Muscle of back (tissue), 13 donors: ENCODE measurements at places on chromosomes 13 and 19. TPM values are rescaled to one million over a fixed set of nuclear protein-coding genes. Genes with fewer than 3 reads are reported as not detected.

The FGF21 gene
- not detected for polyA plus RNA-seq

The RNF113B gene
- polyA plus RNA-seq = not detected

The ACP5 gene
- 1.1 TPM for polyA plus RNA-seq

The KCNJ14 gene
- 0.98 TPM for polyA plus RNA-seq

The ZNF577 gene
- 19.5 TPM for polyA plus RNA-seq

The IGSF23 gene
- polyA plus RNA-seq = not detected

The TMEM86B gene
- 3.0 TPM for polyA plus RNA-seq

The CYP2A6 gene
- 0.18 TPM for polyA plus RNA-seq

The ZNF546 gene
- polyA plus RNA-seq = 2.7 TPM

The RXFP2 gene
- not detected for polyA plus RNA-seq

The SIAH3 gene
- 0.08 TPM for polyA plus RNA-seq

The PCDH17 gene
- polyA plus RNA-seq = 7.3 TPM

The NLRP9 gene
- polyA plus RNA-seq = not detected

The CIRBP gene
- polyA plus RNA-seq = 446 TPM

The HS6ST3 gene
- polyA plus RNA-seq = 0.14 TPM

The ARRDC5 gene
- polyA plus RNA-seq = not detected

The B9D2 gene
- polyA plus RNA-seq = 1.9 TPM

The PEG3 gene
- 162 TPM for polyA plus RNA-seq

The MICU2 gene
- 65.0 TPM for polyA plus RNA-seq

The FUT3 gene
- polyA plus RNA-seq = 0.08 TPM

The RUBCNL gene
- 5.2 TPM for polyA plus RNA-seq

The FPR1 gene
- polyA plus RNA-seq = 1.4 TPM

The B3GNT3 gene
- not detected for polyA plus RNA-seq

The ACER1 gene
- polyA plus RNA-seq = not detected

The HMG20B gene
- 29.7 TPM for polyA plus RNA-seq

The FAM83E gene
- not detected for polyA plus RNA-seq

The KLK14 gene
- 0.18 TPM for polyA plus RNA-seq

The GJA3 gene
- polyA plus RNA-seq = 5.3 TPM

The FAM124A gene
- polyA plus RNA-seq = 2.5 TPM

The ZNF85 gene
- 8.2 TPM for polyA plus RNA-seq

The CNOT3 gene
- 41.7 TPM for polyA plus RNA-seq

The SULT2B1 gene
- polyA plus RNA-seq = 2.4 TPM

The LHB gene
- 0.34 TPM for polyA plus RNA-seq

The NLRP12 gene
- 0.28 TPM for polyA plus RNA-seq

The NPAS1 gene
- 1.7 TPM for polyA plus RNA-seq

The TMEM91 gene
- 10.7 TPM for polyA plus RNA-seq

The DCLK1 gene
- polyA plus RNA-seq = 93.2 TPM

The ADAMTSL5 gene
- 14.7 TPM for polyA plus RNA-seq

The LRP3 gene
- polyA plus RNA-seq = 20.7 TPM

The SYCN gene
- polyA plus RNA-seq = not detected

The ERICH6B gene
- 0.82 TPM for polyA plus RNA-seq

The PALM gene
- polyA plus RNA-seq = 51.8 TPM

The MYO1F gene
- 9.7 TPM for polyA plus RNA-seq

The LGALS14 gene
- polyA plus RNA-seq = not detected

The TEX101 gene
- polyA plus RNA-seq = not detected

The GYS1 gene
- 103 TPM for polyA plus RNA-seq

The CYP4F8 gene
- polyA plus RNA-seq = not detected

The CEACAM1 gene
- polyA plus RNA-seq = 1.5 TPM

The RGL3 gene
- polyA plus RNA-seq = 1.7 TPM

The NANOS3 gene
- polyA plus RNA-seq = 0.83 TPM

The KRTDAP gene
- polyA plus RNA-seq = not detected

The NCLN gene
- 20.8 TPM for polyA plus RNA-seq

The ZNF493 gene
- 16.0 TPM for polyA plus RNA-seq

The CCDC61 gene
- 5.3 TPM for polyA plus RNA-seq

The TICAM1 gene
- polyA plus RNA-seq = 3.9 TPM

The ZNF296 gene
- 1.0 TPM for polyA plus RNA-seq

The WDR88 gene
- polyA plus RNA-seq = 0.29 TPM

The ZNF699 gene
- 4.9 TPM for polyA plus RNA-seq

The PCSK4 gene
- polyA plus RNA-seq = 0.92 TPM
